ENCODE measurements at places on chromosomes 12 and 14.

DNA sequence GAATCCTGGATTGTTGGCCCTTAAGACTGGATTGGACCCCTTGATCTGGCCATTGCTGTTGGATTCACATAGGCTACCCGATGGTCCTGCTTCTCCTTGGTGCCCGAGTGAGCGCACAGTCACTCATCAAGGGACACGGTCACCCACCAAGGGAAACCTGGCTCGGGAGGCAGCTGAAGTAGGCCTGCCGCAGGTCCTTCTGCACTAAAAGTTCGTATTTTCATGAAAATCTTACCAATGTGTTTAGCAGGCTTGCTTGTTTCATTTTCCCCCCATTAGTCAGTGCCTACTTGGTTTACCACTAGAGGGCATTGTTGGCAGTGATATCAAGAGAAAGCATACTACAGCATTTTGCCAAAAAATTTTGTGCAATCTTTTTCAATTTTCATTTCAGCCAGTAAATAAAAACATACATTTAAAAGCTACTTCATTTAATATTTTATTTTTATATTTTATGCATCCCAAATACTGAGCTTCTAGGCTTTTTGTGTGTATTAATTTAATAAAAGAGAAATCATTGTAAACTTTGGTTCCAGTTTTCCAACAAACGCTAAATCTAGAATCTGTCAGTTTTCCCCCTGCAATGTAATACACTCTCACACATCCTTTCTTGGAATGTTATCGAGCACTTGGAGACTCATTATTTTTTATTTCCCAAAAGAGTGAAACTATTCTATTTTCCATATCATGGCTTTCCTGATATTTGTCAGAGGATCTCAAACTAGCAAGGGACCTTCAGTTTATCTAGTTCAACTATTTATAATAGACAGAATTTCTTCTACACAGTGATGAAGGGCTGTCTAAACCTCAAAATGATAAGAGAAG lies 116.7 kb downstream of the LMNTD1 start:
- DNase-seq: peak; percentile 88

GRCh38 chr12:124380796-124381455 lies 86.0 kb downstream of the RFLNA start:
- DNase-seq: no peak

- DNase-seq: no peak
Measured at GRCh38 chr12:20268771-20269170, 99.6 kb upstream of the PDE3A start.

DNA sequence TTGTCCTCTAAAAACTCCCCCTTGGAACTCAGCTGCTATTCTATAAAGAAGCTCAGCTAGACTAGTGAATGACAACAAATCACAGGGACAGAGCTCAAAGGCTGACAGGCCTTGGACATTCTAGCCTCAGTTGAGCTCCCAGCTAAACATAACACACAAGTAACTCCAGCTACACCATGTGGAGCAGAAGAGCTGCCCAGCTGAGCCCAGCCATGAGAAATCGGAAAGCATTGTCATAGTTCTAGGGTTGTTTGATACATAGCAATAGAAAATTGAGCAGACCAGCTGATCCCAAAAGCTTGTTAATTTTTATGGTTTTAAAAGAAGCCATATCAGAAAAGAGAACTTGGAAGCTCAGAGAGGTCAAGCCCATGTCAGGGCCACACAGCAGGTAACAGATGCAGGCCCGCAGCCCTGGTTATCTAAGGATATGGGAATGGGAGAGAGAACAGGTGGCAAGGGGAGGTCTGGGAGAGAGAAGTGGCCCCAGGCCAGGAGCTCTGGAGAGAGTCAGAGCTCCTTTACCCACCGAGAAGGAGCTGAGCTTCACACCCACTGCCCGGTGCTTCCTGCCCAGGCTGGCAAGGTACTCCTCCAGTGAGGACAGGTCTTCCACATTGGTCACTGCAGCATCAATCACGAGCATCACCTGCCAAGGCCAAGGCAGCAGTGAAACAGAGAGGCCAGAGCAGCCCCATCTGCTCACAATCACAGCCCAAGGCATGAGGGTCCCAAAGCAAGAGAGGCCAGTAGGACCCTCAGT lies 2.9 kb downstream of the NGB start:
- no peak for DNase-seq

GRCh38 chr12:108440736-108441135 lies 74.3 kb upstream of the FICD start:
- no peak for DNase-seq

GRCh38 chr12:74725154-74725553 lies 187.5 kb downstream of the ATXN7L3B start:
- DNase-seq: peak; percentile 8

GRCh38 chr14:91869556-91869955 lies 2.2 kb upstream of the TC2N start:
- DNase-seq: no peak

DNA sequence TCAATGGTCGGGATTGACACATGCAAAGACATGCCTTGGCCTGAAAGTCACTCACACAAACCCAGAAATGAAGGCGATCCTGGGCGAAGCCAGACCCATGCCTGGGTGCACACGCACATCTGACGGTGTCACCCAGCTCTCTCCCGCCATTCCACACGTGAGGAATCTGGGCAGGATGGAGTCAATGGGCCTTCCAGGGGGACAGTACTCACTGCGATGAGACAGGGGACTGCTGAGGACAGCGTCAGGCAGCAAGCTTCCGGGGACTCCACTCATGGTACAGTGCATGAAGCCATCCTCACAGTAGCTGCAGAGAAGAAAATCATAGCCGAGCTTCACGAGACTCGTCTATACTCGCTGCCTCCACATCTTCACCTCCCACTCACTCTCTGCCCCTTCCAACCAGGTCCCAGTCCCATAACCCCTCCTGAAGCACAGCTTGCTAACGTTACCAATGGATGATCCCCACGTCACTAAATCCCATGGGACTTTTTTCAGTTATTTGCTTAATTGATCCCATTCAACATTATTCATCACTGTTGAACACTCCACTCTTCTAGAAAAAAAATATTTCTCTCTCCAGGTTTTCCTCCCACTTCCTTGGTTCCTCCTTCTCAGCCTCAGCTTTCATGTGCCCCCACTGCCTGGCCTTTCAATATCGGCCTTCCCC lies 77.8 kb downstream of the VWF start:
- no peak for DNase-seq

DNA sequence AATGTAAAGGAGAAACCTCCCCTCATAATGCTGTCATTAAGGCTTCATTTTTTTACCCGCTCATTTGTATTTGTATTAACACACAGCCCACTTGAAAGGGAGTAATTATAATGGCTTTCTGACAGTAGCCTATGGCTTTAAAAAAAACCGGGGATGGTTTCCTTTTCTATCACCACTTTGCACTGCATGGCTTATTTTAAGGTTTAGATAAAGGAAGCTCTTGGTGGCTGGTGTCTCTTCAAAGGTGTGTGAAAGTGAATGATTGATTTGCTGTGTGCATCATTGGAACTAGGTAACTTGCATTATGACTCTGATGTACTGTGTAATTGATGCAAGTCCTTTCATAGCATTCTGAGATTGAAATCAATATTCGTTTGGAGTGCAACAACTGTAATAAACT lies 80.7 kb downstream of the NPAS3 start:
- DNase-seq: no peak

GRCh38 chr12:71193041-71193440 lies 35.2 kb upstream of the TSPAN8 start:
- no peak for DNase-seq

DNA sequence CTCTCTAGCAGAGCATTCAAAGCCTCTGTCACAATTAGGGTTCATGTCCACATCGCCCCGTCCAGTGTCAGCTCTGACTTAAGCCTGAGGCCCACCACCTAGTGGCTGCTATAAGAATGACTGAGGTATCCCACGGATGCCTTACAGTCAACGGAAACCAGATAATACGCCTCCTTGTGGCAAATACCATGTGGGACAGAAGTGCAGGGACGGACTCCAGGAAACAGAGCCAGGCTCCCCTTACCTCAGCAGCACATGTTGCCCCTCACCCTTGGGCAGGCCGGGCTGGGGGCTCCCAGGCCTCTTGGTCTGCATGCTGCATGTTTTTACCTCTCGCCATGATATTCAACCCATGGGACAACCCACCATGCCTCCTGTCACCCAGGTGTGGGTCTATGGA lies 86.3 kb downstream of the VWF start:
- DNase-seq: peak; percentile 94

DNA sequence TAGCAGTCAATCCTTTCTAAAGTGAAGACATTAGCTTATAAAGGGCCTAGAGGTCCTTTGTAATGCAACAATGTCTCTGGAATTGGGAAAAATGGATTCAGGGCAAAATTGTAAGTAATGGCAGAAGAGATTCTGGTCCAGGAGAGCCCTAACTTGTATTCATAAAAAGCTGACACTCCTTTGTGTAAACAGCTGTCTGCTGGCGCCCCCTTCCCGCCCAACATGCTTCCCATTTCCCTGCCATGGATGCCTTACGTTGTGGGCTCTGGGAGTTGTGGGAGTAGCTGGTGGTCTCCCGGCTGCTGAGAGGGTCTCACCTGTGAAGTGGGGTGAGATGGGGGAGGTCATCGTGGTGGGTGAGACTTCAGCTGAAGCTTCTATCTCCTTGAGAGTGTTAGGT lies 2.3 kb downstream of the ACRBP start:
- DNase-seq: no peak

GRCh38 chr12:16074894-16075293 lies 163.8 kb downstream of the DERA start:
- no peak for DNase-seq

- DNase-seq: no peak
Measured at GRCh38 chr12:102757154-102757881, 159.7 kb downstream of the PAH start.

- DNase-seq: no peak
Measured at GRCh38 chr14:99666533-99666932, 17.6 kb upstream of the CYP46A1 start.

DNA sequence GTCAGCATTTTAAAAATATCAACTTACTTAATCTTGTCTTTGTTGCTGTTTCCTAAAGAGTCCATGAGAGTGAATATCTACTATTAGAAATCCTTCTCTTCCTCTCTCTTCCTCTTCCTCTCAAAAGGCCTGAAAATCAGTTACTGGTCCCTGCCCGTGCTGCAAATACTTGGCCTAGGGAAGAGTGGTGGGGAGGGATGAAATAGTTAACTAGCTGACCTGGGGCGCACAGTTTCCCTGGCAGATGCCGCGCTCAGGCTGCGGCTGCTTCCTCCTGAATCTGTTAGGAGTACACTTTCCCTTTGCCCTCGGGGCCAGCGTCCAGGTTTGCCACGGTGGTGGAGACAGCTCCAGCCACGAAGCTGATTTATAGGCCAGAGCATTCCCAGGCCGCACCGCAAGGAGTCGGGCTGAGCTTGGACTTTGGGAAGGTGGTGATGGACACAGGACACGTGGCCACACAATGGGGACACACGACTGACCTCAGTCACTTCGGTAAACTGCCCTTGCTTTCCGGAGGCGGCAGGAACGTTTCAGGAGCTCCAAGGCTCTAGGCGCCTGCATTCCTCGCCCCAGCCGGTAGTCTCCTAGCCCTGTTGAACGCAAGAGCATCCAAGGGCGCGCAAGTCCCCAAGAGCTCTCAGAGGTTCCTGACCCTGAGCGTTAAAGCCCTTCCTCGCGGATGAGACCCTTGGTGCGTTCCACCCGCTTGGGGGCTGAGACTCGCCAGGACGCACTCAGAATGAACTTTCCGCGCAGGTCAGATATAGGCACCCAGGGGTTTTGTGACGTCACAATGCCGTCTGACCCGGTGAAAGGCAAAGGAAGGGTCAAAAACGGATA lies 7.1 kb upstream of the ASCL1 start:
- no peak for DNase-seq

DNA sequence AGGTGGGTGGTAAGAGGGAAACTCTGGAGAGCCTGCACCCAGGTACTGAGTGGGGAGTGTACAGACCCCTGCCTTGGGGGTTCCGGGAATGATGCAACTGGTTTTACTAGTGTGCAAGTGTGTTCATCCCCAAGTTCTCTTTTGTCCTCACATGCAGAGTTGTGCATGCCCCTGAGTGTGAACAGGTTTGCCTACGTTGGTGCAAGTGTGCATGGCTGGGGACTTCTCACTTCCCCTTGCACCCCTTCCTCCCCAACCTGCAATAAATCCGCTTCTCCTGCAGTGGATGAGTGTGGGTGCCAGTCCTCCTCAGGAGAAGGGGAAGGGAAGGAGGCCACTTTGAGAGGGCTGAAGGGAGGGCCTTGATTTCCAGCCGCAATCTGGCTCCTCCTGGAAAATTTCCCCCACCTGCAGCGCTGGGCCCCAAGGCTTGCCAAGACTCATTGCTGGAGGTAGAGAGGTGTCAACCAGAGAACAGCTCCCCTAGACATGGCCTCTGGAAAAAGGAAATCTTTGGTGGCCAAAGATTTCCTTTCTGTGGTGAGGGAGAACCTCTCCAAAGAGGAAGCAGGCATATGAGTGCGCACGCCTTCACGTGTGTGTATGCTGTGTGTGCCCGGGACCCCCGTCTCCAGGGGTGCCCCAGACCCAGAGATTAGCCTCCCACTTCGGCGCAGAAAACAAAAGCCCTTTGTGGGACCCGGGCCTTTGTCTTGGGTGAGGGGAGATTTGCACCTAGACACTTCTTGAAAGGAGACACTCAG lies 5.5 kb downstream of the AQP2 start:
- no peak for DNase-seq

DNA sequence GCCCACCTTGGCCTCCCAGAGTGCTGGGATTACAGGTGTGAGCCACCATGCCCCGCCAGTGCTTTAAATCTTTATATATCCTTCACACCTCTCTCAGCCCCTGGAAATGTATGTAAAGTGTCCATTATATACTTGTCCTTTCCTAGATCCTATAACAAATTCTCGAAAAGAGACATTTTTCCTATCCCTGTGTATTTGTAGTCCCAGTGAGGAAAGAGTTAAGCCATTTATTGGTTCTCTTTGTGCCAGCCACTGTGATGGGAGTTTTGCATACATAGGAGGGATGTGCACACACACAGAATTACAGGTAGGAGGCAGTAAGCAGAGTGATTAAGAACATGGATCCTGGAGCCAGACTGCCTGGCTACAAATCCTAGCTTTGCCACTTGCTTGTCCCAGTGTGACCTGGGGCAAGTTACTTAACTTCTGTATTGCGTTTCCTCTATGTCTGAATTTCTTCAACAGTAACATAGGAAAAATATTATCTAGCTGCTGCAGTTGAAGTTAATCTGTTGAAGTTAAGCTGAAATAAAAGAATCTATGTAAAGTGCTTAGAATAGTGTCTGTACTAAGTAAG lies 2.1 kb upstream of the RABGGTA start:
- peak; percentile 46 for DNase-seq

- peak; percentile 88 for DNase-seq
Measured at GRCh38 chr12:122123051-122123760, 44.6 kb downstream of the MLXIP start.

- peak; percentile 87 for DNase-seq
Measured at GRCh38 chr14:91173221-91173670, 59.4 kb downstream of the DGLUCY start.

- no peak for DNase-seq
Measured at GRCh38 chr12:123351349-123351748, 13.3 kb downstream of the SBNO1 start.

- DNase-seq: no peak
Measured at GRCh38 chr14:52974406-52974805, 23.6 kb upstream of the FERMT2 start.

DNA sequence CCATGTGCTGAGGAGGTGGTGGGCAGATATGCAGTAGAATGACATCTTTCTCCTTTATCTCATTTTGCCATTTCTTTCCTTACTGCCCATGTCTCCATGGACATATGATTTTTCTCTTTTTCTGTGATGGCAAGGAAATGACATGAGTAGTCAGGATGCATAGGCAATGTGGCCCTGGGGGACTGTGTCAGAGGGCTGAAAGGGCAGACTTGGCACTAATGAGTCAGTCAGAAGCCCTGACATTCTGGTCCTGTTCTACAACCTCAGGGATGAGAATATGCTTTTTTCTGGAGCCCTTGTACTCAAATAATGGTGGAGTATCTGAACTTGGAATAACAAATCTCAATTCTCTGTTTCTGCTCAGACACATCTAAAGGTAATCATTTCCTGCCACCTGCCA lies 167.8 kb downstream of the TMEM117 start:
- DNase-seq: no peak
